Thyroid gland (tissue), 4 donors: ENCODE measurements at places on chromosomes 7 and 10. TPM values are rescaled to one million over a fixed set of nuclear protein-coding genes. Genes with fewer than 3 reads are reported as not detected.

- DNase-seq = no peak
These were observed 118.3 kb upstream of the KMT2E start for GRCh38 chr7:104895522-104896236.

GRCh38 chr7:7434329-7434728 is 101.3 kb downstream of the COL28A1 start:
- no peak for DNase-seq

GRCh38 chr10:71835671-71836595 is 15.1 kb downstream of the PSAP start:
- DNase-seq = peak; percentile 86

GRCh38 chr10:52077814-52078213 is 236.3 kb upstream of the DKK1 start:
- DNase-seq = no peak

GRCh38 chr7:20328692-20329091 is 2.0 kb upstream of the ITGB8 start:
- DNase-seq = no peak

DNA sequence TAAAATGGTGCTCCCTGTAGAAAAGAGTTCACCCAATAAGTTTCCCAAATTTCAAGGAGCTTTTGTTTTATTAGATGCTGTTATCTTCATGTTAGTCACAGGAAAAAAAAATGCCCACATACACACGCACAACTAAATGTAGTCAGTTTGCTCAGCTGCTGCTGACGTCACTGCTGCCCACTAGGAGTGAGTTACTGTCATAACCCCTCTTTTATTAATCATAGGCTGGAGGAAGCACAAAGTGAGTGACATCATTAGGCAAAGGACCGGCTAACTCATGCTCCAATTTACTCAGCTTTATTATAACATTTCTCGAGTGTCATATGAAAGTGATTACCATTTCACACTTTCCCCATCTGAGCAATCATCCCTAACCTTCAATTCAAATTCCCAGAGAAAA is 6.7 kb upstream of the INHBA start:
- no peak for DNase-seq

DNA sequence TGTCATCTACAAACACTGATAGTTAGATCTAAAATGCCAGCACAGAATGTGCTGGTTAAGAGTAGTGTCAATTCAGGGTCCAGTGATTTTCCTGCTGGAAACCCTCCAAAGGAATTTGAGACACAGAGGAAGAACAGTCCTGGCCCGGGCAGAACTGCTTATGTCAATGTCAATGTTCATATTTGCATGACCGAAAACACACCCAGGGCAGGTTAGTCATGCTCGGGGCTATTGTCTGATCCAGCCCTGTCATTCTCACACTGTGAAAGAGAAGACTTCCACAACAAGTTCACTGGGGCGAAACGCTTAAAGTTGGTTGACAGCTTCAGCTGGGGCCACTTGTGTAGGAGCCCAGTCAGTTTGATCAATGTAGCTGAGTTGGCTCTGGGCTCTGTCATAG is 139.3 kb downstream of the C1GALT1 start:
- DNase-seq = peak; percentile 90

- no peak for DNase-seq
These were observed 873 bp downstream of the PRKAR2B start for GRCh38 chr7:107045195-107045960.

- peak; percentile 12 for DNase-seq
These were observed 22.7 kb upstream of the AGFG2 start for GRCh38 chr7:100516135-100516812.

GRCh38 chr7:100545360-100546128 is 6.5 kb downstream of the AGFG2 start:
- DNase-seq = peak; percentile 72

DNA sequence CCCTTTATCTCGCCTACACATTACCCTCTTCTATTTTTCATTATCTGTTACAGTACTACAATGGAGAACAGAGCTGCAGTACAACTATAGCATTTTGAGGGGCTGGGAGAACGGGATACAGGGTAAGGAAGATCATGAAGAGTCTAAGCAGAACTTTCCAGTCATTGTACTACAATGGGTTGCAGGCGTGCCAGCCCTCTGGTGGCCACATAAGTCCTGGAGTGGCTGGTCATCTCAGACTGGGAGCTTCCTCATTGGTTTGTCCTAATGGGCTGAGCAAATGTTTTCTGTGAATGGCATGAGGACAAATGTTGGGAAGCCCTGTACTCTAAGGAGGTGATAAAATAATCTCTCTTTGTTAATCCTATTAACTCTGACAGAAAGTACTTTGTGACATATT is 33.0 kb downstream of the TMEM106B start:
- peak; percentile 8 for DNase-seq

- DNase-seq = no peak
These were observed 206.6 kb downstream of the ACTR3B start for GRCh38 chr7:152966189-152966588.

- DNase-seq = no peak
These were observed 279.9 kb downstream of the ARL4A start for GRCh38 chr7:12967322-12967721.

DNA sequence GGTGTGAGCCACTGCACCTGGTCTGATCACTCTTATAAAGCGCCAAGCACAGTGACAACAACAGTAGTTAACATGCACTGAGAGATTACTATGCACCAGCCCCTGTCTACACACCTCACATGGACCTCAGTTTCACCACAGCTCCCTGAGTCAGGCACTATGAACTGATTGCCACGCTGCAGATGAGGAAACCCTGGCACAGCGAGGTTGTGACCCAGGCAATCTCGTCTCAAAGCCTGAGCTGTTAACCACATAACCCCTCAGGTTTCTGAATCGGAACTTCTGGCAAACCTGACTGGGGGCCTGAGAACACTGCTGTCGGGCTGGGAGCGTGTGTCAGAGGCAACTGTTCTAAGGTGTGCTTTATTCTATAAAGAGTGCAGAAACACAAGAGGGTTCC is 150.8 kb downstream of the RNF216 start:
- DNase-seq = peak; percentile 42

DNA sequence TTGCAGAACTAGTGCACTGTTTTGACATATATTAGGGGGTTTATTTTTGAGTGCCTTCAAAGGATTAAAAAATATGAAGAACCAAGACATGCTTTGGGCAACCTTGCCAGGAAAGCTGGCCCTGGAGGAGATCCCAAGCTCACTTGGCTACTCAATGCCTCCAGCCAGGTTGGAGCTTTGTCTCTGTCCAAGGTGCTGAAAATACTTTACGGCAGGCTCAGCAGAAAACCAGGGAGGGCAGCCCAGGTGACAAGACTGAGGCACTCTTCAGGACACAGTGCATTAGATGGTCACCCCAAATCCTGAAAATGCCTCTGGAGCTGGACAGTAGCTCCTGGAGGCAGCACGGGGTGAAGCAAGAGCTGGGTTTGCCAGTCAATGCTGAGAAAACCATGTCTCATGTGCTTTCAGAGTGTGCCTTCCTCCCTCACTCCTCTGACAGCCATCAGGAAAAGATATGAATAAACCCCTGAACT is 5.8 kb upstream of the KCNH2 start:
- DNase-seq = peak; percentile 35

- no peak for DNase-seq
These were observed 8.4 kb downstream of the ETV1 start for GRCh38 chr7:13981070-13981469.

GRCh38 chr7:158472596-158472995 is 115.0 kb downstream of the PTPRN2 start:
- no peak for DNase-seq

DNA sequence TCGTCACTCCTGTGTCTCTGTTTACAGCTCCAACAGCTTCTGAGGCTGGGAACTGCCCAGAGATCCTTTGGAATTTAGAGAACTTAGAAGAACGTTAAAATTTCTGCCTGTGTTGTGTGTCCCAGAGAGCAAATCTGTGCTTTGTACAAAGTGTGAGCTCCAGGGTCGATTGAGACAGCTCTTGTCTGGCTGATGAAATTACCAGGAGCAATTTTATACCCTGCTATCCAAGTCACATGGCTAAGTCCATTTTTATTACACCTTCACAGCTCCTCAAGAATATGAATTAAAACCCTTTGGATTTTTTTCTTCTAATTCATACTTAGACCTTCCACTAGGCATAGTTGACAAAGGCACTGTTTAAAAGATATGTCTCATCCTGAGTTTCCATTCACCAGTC is 46.5 kb upstream of the INSYN2A start:
- no peak for DNase-seq

GRCh38 chr10:61721431-61721830 is 58.7 kb downstream of the CABCOCO1 start:
- DNase-seq = no peak

DNA sequence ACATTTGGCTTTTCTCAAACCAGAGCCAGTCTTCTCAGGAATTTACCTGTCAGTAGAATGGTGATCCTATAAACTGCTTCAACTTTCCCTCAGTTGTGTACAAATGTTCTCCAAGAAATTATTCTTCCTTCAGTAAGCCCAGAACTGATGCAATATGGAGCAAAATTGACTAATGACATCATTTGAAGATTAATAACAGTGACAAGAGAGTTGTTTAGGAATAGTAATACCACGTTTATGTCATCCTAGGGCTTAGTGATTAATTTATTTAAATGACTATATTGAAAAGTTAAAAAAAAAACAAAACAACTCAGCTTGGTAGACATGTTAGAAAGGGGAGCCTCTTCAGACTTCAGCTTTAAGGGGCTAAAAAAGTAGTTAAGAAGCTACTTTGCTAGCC is 933.2 kb downstream of the GATA3 start:
- no peak for DNase-seq

DNA sequence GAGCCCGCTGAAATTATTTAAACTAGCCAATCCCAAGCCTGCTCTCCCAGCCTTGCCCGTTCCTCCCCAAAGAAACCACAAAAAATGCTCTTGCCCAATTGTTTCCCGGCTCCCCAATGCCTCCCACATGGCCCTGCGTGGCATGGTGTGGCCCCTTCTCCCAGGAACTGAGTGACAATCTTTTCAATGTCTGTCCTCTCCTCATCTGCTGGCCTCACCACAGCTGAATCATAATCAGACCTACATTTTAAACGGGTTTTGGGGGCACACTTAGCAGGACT is 201.5 kb downstream of the PRPF18 start:
- no peak for DNase-seq

- no peak for DNase-seq
These were observed 1.4 kb downstream of the PPP1R17 start for GRCh38 chr7:31688372-31688771.

DNA sequence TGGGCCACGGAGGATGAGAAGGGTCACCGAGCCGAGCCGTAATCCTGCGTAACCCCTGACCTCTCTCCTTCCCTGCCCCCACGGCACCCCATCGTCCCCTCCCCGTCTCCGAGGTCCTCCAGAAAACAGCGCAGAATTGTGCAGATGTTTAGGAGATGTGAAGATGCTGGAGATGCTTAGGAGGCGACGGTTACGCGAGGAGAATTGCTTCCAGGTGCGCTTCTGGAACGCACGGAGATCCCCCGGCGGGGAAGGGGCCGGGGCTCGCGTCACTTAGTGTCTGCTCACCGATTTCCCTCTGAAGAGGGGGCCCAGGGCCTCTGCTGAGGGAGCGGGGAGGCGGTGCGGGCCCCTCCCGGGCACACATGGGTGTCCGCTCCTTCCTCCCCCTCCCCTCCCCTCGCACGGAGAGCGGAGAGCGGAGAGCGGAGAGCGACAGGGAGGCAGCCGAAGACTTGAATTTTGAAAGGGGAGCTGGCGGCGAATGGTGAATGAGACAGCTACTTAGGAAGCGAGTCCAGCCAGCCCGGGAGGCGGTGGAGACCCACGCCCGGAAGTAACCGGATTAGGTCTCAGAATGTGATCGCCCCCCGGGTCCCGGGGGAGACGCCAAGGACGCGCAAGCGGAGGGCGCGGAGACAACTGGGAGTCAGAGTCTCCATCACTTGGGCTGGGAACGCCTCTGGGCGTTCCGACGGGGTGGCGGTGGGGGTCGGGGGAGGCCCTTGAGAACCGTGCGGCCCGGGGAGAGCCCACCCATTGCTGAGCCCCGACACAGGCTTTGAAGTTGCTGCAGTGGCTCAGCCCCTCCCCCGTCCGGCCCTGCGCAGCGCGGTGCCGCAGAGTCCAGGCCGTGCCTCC is 8.7 kb upstream of the EN2 start:
- no peak for DNase-seq

- peak; percentile 96 for DNase-seq
These were observed 30.5 kb downstream of the TACC2 start for GRCh38 chr10:122019414-122019975.

DNA sequence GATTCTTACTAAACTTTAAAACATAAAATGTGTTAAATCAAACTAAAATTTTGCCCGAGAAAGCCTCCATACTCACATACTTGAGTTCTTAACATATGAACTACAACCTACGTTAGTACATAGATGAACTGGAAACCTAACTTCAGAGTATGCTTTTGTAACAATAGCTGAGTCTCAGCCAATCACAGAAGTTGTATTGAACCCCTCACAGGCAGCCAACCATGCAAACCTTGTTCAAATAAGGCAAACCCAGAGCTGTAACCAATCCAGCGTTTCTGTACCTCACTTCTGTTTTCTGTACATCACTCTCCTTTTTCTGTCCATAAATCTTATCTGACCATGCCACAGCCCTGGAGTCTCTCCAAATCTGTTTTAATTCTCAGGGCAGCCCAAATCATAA is 157.3 kb upstream of the COL1A2 start:
- no peak for DNase-seq

GRCh38 chr10:125085258-125086054 is 74.9 kb downstream of the CTBP2 start:
- peak; percentile 78 for DNase-seq

DNA sequence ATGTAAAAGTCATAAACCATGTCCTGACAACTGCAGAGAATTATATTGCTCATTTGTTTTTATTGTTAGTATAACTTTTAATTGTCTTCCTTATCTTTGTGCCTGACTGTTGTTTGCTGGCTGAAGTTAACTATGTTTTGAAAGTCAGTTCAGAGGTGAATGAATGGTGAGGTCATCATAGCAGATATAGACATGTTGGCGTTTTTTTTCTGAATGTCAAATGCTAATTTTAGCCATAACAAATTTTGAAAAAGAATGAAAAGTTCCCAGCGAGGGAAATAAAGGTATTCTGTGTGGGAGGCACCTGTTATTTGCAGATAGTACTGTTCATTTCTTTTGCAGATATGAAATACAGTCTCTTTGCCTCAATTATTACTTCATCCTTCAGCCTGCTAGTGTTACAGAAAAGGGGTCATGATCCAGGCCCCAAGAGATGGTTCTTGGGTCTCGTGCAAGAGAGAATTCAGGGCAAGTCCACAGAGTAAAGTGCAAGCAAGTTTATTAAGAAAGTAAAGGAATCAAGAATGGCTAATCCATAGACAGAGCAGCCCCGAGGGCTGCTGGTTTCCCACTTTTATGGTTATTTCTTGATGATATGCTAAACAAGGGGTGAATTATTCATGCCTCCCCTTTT is 96.5 kb downstream of the CAMK1D start:
- no peak for DNase-seq

GRCh38 chr7:7969306-7970236 is 975 bp downstream of the GLCCI1 start:
- peak; percentile 48 for DNase-seq

Gene ANK3
- 118 TPM for total RNA-seq

Gene DDX56
- total RNA-seq = 64.5 TPM

Gene ZNF783
- total RNA-seq = 11.3 TPM

Gene HOXA10
- 4.0 TPM for total RNA-seq

Gene EBLN1
- total RNA-seq = not detected

Gene SPDYE11
- not detected for total RNA-seq

Gene WIPF3
- total RNA-seq = 0.22 TPM

Gene PHYH
- total RNA-seq = 68.8 TPM

Gene GRID2IP
- 0.67 TPM for total RNA-seq
